NCI-H187 treated with DMSO at 0.1 percent for 48 hours (cell line): ENCODE measurements at places on chromosomes 13 and 19.

DNA sequence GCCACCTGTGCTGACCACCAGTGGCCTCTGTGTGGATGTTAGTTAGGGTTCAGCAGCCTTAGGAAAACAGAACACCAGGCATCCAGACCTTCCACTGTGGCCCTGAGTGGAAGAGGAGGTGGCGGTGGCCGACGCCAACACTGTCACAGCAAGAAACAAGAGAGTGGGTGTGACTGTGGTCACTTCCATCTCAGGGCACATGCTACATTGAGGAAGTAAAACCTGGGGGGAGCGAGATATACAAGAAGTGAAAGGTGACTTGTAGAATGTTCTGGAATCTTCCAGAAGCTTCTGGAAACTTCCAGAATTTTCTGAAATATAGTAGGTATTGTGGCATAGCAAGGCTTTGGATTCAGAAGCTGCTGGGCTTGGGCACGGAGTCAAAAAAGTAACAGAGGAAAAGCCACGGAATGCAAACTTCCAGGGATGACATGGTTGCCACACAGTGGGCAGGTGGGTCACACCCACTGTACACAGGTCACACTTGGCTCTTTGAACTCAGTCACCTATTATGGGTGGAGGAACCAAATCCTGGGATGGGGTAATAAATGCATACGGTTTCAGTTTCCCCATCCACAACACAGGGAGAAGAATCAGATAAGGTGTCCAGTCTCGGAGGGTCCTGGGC lies 24.3 kb downstream of the GNG7 start:
- DNase-seq = no peak

GRCh38 chr13:111967572-111968201 lies 99.3 kb upstream of the SOX1 start:
- DNase-seq = no peak

DNA sequence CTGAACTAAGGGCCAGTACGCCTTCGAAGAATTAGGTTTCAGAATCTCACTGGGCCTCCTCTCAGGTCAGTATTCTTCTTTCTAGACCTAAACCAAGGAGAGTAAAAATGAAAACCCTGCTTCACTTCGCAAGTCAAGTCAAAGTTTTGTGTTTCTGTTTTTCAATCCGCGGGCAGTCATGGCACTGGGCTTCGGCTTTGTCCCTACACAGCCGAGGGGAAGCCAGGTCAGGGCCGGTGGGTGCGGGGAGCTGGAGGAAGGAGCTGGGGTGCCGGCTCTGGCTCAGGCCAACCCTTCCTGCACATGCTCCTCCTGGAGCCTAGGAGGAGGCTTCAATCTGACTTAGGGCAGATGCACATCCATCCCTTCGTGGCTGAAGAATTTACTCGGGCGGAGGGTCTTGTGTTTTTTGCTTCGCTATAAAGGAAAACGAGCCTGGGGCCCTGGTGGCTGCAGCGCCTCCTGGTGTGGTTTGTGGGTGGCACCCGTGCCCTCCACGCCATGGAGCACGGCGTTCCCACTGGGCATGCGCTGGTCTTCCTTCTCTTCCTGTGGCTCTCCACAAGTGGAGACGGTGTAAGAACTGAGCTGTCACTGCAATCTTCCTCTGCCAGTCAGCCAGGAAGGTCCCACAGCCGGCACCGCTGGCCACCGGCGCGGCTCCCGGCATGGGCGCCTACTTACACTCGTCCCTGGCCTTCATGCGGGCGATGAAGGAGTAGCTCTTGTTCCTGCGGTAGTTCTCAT lies 22.5 kb downstream of the C19orf44 start:
- DNase-seq = no peak

DNA sequence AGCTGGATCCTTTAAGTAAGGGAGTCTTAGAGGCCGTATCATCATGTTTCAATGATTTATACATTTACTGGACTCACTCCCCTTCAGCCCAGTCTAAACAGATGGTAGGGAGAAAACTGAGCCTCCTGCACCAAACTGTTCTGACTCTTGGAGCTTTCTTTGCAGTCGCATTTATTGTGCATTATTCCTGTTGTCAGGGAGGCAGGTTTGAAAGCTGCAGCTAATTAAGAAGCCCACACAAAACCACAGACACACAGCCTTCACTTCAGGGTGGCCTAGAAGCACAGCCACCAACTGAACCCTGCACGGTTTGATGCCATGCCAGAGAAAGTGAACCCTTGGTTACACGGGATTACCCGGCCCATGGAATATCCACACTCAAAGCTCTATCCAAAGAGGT lies 911.0 kb downstream of the UQCRFS1 start:
- DNase-seq = no peak
